ENCODE measurements at places on chromosomes 12 and 14.

DNA sequence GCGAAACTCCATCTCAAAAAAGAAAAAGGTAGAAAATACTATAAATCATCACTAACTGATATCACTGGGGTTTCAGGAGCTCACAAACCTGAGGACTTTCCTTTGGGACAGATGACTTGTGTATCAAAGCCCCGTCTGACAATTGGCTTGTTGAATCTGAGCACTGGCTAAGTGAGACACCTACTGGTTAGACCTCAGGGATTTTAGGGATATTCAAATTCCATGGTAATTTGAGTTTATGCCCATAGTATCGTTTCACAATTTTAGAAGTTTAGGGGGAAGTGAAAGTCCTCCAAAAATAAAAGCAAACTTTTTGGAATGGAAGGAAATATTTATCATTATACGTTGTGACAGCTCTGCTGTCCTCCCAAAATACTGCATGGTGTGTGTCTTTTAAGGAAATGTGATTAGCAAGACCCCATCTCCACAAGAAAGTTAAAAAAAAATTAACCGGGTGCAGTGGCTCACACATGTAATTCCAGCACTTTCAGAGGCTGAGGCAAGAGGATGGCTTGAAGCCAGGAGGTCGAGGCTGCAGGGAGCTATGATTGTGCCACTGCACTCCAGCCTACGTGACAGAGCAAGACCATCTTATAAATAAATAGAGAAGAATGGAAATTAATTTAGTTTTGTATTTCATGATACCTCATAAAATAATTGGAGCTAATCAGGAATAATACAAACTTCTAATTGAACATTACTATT lies 49.2 kb downstream of the FBXL14 start:
- no peak for DNase-seq

- DNase-seq: no peak
Observed at GRCh38 chr12:5904441-5904840, 40.6 kb downstream of the ANO2 start.

DNA sequence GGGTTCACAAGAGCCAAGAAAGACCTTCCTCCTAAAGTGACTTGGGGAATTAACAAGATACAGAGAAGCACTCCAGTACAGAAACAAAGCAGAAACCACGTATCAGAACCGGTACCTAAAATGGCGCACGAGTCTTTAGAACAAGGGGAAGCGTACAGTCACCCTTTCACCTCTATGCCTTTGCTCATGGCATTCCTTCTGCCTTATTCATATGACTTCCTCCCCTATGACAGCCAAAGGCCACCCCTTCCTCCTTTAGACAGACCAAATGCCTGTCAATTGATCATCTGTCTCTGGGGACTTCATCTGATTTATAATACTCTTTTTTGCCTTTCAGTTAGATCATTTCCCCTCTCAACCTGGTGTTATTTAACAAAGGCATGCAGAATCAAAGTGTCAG lies 89.5 kb upstream of the OSBPL8 start:
- no peak for DNase-seq

GRCh38 chr12:100553936-100554335 lies 19.5 kb upstream of the GAS2L3 start:
- DNase-seq: no peak

GRCh38 chr12:53575502-53576249 lies 50.5 kb downstream of the ATF7 start:
- DNase-seq: no peak

- no peak for DNase-seq
Observed at GRCh38 chr12:11178250-11178649, 7.3 kb downstream of the SMIM10L1 start.
